ENCODE measurements at places on chromosomes 11 and 22. TPM values are rescaled to one million over a fixed set of nuclear protein-coding genes. Genes with fewer than 3 reads are reported as not detected.

TSSK2 gene
- not detected for total RNA-seq

PHLDB1 gene
- 14.3 TPM for total RNA-seq

MMP26 gene
- total RNA-seq: not detected

FOSL1 gene
- 11.9 TPM for total RNA-seq

OR51A7 gene
- not detected for total RNA-seq

MYRF gene
- 0.09 TPM for total RNA-seq

SPINDOC gene
- 6.2 TPM for total RNA-seq

NPAS4 gene
- total RNA-seq: 0.38 TPM

PRDM11 gene
- total RNA-seq: 3.9 TPM

ART5 gene
- not detected for total RNA-seq

TEX54 gene
- total RNA-seq: not detected

KREMEN1 gene
- 46.9 TPM for total RNA-seq

OR5A1 gene
- total RNA-seq: not detected

OR4B1 gene
- not detected for total RNA-seq

MS4A4E gene
- total RNA-seq: 4.2 TPM

TTC9C gene
- 10.4 TPM for total RNA-seq

ANAPC15 gene
- total RNA-seq: 35.3 TPM

DUSP8 gene
- total RNA-seq: 1.3 TPM

RASSF10 gene
- total RNA-seq: 9.6 TPM

MMP8 gene
- not detected for total RNA-seq

SLC7A4 gene
- total RNA-seq: 3.1 TPM

CBL gene
- 12.9 TPM for total RNA-seq

SCO2 gene
- 5.1 TPM for total RNA-seq

PRR5 gene
- 20.8 TPM for total RNA-seq

UPB1 gene
- not detected for total RNA-seq

ACTN3 gene
- total RNA-seq: not detected

DGCR6 gene
- total RNA-seq: 0.91 TPM

KRTAP5-10 gene
- not detected for total RNA-seq

ANGPTL5 gene
- total RNA-seq: 0.38 TPM

OR5B21 gene
- total RNA-seq: not detected

PANX2 gene
- total RNA-seq: 4.2 TPM

TUBA8 gene
- 0.57 TPM for total RNA-seq

ZNF214 gene
- 1.7 TPM for total RNA-seq

OR52J3 gene
- total RNA-seq: not detected

ABTB2 gene
- total RNA-seq: 0.79 TPM

ABCG4 gene
- total RNA-seq: 0.38 TPM

HORMAD2 gene
- not detected for total RNA-seq

EEF1G gene
- 1,985 TPM for total RNA-seq

MYO7A gene
- total RNA-seq: 0.97 TPM

STK33 gene
- 0.48 TPM for total RNA-seq

HBE1 gene
- not detected for total RNA-seq

YPEL1 gene
- 1.3 TPM for total RNA-seq

RFPL2 gene
- total RNA-seq: not detected

BLID gene
- not detected for total RNA-seq

OR52I2 gene
- not detected for total RNA-seq

Measured in esophagus squamous epithelium (tissue), 5 donors.